ENCODE measurements at places on chromosomes 7 and 10.

DNA sequence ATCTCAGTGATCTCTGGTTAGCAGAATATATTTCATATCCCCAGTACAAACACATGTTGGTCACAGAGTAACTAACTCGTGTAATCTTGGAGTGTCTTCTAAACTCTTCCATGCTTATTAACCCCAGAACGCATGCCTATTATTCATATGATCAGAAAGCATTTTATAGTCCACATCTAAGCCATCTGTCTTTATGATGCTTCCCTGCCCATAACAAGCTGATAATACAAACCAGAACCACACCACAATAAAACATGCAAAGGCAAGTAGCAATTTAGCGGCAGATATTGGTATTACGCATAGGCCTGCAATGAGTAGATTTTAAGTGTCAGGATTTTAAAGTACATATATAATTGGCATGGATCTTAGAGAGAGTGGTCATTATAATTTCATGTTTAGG, 120.0 kb upstream of the PRKCQ start:
- peak; percentile 9 for DNase-seq

DNA sequence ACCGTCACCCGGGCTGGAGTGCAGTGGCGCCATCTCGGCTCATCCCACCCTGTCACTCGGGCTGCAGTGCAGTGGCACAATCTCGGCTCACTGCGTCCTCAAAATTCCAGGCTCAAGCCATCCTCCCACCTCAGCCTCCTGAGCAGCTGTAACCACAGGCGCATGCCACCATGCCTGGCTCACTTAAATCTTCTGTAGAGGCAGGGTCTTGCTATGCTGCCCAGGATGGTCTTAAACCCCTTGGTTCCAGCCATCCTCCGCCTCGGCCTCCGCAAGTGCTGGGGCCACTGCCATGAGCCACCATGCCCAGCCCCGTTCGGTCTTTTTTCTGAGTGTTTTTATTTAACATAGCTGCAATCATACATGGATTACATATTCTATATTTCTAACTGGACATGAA, 30.6 kb downstream of the ZFAND2A start:
- no peak for DNase-seq

- DNase-seq = no peak
These were observed 123.0 kb downstream of the ANLN start for GRCh38 chr7:36512616-36513015.

DNA sequence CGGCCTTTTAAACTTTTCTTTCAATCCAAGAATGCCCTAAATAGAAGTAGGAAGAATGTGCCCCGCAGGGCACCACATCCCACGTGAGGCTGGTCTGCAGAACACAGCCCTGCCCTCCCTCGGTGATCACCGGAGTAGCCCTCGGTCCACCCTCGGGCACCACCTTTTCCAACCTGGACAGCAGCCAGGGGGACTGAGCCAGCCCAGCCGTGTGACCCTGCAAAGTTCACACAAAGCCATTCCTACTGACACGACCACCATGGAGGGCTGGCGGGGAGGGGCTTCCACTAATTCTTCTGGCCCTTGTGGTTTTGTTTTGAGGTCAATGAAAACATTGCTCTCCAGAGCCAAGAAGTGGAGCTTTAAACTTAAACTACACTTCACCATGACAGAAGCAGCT, 132.2 kb downstream of the TCERG1L start:
- no peak for DNase-seq

DNA sequence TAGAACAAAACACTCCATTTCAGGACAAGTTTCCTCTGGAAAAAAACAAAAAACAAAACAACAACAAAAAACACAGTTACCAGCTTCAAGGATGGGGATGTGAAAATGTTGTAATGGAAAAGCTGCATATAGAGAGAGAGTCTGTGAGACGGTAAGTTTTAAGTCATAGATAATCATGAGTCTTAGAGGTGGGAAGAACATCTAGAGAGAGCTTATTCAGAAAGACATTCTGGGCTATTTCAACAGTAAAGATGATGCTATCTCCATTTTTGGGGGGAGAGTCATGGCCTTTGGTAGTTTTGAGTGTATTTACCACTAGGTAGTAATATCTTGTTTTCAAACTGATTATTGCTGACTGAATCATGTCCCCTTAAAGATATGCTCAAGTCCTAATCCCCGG, 23.3 kb upstream of the INPP5F start:
- DNase-seq = no peak

DNA sequence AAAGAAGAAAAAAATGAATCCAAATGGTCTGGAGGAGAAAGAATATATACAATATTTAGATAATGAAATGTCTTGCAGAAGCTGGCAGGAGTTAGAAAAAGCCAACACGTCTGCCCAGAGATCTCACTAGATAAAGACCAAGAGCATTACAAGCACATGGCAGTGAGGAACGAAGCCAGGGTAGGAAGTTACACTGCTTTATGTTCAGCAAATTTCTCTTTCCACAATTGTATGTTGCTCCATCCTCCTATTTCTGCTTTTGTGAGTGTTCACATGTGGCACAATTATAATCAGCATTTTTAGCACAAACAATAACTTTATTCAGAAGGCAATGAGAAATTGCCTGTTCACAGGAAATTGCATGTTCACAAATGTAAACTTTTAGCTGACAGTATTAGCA, 53.7 kb downstream of the LRRC17 start:
- no peak for DNase-seq

- no peak for DNase-seq
These were observed 79.4 kb upstream of the NXPH1 start for GRCh38 chr7:8353991-8354390.

DNA sequence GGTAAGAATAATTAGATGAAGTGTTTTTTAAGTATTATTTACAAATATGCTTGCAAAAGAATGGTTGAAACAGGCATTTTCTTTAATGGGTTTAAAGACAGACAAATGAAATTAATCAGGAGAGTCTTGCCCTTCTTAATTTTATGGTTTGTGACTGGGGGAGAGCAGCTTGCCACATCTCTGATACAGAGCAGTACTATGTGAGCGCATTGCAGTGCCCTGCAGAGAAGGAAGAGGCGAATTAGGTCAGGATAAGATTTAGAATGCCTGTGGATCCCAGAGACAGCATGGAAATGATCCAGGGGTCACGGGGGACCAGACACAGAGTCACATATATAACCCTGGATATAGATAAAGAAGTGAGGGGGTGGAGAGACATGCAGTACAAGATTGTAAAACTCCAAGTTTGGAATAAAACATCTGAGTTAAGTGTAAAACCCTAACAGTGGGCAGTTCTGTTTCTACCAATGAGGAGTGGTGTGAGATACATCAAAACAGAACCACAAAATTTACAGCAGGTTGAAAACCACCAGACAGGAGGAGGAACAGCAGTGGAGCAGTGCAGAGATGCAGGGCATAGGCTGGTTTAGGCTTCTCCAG, 125.5 kb downstream of the FAM204A start:
- DNase-seq = peak; percentile 57

DNA sequence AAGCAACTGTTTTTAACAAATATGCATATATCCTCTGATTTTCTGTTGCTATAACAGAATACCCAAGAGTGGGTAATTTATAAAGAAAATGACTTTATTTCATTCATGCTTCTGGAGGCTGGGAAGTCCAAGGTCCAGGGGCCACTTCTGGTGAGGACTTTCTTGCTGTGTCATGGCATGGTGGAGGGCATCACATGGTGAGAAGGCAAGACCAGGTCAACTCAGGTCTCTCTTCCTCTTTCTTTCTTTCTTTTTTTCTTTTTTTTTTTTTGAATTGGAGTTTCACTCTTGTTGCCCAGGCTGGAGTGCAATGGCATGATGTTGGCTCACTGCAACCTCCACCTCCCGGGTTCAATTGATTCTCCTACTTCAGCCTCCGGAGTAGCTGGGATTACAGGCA, 303.0 kb upstream of the C7orf33 start:
- no peak for DNase-seq
